ENCODE measurements at places on chromosomes 6 and 20.

DNA sequence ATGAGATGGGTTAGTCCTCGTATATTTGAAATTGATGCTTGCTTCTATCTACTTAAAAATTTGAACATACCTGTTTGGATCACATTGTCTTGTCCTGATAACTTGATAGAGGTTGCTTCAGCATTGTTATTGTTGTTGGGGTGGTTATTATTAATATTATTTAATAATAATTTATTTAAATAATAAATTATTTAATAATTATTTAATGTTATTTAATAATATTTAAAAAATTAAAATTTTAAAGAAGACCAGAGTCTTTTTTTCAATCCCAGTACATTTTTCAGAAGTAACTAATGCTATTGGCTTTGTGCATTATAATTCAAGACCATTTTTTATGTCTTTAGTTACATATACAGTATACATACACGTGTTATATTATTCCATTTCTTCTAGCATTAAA lies 116.6 kb upstream of the DUSP22 start:
- no peak for DNase-seq

DNA sequence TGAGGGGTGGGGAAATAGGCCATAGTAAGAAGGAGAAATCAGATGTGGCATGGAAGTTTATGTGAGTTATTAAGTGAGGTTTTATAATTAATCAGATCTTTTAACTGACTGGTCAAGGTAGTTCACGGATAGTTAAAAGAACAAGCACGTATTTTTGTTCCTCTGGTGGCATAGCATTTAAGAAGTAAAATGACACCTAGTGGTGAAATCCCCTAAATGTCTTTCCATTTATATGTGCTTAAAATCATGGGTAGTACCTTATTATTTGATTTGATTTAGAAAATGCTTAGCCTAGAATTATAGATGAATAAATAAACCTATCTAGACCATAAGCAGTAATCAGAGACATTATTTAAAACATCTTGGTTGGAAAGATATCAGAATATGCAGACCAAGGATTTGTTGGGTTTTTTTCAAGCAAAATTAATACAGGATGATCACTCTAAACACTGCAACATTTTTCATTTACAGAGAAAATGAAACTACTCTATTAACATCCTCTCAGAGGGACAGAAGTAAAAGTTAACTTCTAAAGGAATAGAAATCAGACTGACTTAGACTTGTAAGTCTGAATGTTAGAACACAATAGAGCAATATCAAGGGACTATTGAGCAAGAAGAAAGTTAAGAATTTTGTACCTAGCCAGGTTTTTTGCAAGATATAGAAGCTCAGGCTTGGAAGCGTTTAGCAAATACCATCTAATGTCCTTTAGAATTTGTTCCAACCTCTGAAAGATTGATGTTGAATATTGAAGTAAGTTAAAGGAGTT lies 81.1 kb downstream of the STXBP5 start:
- no peak for DNase-seq

DNA sequence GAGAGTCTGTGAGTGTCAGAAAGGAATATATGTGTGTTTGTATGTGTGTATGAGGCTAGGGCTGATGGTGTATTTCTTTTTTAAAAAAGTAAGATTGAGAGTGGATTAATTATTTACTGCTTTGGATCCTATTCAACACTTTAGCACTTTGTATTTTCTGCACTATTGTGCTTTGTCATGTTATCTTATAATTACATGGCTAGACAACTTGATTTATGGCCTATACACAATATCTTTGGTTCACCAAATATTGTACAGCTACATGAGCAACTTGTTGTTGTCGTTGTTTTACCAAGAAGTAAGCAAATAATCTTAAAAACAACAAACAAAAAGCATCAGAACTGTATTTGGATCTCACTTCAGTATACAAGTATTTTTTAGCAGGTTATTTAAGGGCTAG lies 84.6 kb upstream of the TBX18 start:
- DNase-seq = no peak

DNA sequence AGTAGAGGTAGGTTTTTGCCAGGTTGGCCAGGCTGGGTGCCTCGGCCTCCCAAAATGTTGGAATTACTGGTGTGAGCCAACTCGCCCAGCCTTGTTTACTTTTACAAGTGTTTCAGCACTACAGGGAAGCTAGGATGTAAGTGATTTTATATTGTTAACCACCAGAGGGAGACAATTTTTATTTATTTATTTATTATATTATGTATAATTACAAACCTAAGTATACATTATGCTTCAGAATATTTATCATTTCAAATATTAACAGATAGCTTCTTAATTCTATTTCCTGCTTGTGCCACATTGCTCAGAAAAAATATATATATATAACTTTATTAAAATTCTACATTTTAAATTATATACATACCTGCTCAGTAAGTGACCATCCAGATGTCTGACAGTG lies 9.8 kb downstream of the MMUT start:
- no peak for DNase-seq

DNA sequence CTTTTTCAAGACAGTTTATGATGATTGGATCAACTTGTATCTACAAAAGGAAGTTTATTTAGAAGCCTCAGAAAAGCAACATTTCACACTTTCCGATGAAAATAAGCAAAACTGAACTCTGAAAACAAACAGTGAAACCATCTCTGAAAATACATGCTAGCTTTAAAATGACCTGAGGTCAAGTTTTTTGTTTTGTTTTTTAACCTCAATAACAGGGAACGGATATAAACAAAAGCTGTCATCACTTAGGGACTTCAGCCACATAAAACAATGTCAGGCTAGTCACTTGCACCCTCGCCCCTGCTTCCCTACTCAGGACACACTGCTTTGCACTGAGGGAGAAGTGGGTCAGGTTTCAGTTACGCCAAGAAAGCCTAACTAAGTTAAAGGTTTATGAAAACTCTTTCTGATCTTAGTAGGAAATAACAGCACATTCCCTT lies 11.6 kb downstream of the BACH2 start:
- DNase-seq = no peak

GRCh38 chr6:153312634-153313033 lies 181.6 kb upstream of the RGS17 start:
- DNase-seq = no peak

DNA sequence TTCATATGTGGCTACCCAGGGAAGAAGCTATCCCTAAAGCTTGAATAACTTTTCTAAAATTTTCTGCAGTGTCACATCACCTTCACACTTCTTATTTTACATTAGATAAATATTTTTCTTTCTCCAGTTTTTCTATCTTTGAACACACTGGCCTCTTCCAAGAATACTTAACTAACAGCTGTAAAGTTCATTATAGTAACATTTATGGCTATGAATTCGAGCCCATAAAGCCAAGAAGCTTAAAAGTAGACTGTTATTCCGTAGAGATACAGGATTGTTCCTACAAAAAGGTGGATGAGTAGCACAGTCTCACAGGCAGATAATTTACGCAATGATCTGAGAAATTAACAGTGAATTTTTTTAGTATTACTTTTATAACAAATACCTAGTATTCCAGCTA lies 55.7 kb upstream of the BMP5 start:
- no peak for DNase-seq

- DNase-seq = peak; percentile 48
Measured at GRCh38 chr6:106114492-106114891, 28.4 kb downstream of the PRDM1 start.

GRCh38 chr6:109339906-109340678 lies 42.2 kb downstream of the CD164 start:
- DNase-seq = no peak

- peak; percentile 30 for DNase-seq
Measured at GRCh38 chr20:59055302-59055701, 12.7 kb upstream of the PRELID3B start.

DNA sequence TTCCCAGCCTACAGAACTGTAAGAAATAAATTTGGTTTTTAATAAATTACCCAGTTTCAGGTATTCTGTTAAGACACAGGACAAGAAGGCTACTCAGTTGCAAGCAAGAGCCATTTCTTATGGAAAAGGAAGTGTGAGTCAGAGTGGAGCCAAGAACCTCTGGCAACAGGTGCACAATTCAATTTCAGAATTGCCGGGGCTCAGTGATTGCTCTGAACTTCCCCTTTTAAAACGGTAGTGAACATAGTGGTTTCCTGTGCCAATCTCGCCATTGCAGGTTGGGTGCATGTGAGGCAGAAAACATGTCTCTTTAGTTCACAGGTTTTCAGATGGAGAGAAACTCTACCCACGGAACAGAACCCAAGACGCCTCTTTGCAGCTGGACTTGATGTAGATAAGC lies 16.4 kb downstream of the PIGT start:
- no peak for DNase-seq

DNA sequence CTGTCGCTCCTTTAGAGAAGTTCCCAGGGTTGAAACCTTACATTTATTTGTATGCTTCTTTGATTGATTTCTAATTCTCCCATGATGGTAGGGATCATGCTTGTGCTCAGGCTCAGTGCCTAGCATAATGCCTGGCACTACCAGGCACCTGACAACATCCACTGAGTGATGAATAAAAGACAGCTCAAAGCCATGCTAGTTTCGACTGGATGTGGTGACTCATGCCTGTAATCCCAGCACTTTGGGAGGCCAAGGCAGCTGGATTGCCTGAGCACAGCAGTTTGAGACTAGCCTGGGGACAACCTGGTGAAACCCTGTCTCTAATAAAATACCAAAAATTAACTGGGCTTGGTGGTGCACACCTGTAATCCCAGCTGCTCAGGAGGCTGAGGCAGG lies 11.6 kb upstream of the CD164 start:
- no peak for DNase-seq

- DNase-seq = no peak
Measured at GRCh38 chr20:20915844-20916243, 190.3 kb downstream of the LINC00237 start.

DNA sequence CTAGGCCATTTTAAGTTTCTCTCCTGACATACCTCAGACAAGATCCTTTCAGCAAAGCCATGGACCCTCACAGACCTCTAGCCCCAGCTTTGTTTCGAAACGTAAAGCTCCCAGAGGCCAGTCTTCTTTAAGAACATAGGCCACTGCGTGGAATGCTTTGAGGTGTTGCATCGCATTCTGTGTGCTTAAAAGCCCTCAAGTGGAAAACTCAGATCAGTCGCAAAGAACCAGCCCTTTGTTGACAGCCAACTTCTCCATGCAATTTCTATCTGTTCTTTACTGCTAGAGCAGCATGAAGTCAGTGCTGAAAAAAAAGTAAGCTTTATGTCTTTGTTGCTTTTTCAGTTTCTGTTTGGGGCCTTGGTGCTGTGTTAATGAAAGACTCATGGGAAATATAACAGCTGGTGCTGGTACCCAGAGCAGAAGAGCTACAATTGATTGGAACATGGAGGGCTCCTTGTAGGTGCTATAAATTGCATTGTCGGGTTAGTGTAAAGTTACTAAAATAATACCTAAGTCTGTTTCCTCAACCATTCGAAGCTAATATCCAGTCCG lies 142.6 kb downstream of the MAP3K7 start:
- DNase-seq = no peak

GRCh38 chr6:106522562-106523250 lies 106.6 kb downstream of the RTN4IP1 start:
- DNase-seq = no peak

GRCh38 chr6:75746221-75746620 lies 2.8 kb upstream of the MYO6 start:
- no peak for DNase-seq

DNA sequence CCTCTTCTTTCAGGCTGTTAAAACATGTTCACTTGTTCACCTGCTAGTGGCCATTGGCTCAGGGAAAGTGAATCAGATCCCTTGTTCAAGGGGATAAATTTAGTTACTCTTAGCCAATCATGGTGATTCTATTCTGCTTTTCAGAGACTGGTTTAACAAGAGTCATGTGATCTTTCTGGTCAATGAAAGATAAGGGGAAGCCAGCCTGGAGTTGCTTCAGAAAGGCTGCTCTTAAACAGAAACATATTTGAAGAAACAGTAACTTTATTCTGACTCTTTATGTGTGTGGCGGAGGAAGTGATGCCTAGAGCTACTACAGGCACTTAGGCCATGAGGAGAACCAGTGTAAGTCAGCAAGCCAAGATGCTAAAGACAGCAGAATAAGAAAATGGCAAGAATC lies 28.1 kb upstream of the AHI1 start:
- DNase-seq = no peak

DNA sequence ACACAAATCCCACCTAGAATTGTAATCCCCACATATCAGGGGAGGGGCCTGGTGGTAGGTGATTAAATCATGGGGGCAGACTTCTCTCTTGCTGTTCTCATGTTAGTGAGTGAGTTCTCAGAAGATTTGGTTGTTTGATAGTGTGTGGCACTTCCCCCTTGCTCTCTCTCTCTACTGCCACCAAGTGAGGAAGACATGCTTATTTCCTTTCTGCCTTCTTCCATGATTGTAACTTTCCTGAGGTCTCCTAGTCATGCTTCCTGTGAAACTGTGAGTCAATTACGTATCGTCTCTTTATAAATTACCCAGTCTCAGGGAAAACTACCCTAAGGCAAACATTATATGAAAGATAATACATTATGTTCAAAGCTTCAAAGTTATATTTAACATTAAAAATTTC lies 1297.5 kb upstream of the CITED2 start:
- DNase-seq = no peak

DNA sequence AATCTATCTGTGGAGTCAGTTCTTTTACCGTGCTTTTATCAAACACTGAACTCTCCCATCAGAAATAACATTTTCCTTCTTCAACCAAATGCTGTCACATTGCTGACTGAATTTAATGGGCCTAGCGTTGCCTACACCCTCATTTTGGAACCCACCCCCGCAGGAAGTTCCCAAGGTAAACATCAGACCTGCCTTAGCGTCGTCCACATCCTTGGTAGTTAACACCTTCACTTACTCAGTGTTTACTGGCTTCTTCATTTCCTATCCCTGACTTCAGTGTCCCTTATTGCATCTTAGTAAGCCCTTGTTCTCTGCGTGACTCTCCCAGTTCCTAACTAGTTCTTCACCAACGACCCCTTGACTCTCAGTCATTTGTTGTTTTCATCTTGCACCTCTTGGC lies 491.4 kb upstream of the SOX4 start:
- DNase-seq = no peak

- DNase-seq = peak; percentile 5
Measured at GRCh38 chr6:37134396-37135191, 35.4 kb upstream of the PIM1 start.

DNA sequence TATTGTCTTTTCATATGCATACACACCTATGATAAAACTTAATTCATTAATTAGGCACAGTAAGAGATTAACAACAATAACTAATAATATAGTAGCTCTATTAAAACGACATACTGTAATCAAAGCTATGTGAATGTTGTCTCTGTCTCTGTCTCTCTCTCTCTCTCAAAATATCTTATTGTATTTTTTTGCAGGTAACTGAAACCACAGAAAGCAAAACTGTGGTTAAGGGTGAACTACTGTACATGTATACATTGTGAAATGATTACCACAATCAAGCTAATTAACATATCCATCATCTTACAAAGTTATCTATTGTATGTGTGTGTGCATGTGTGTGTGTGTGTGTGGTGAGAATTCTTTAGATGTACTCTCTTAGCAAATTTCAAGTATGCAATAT lies 242.0 kb upstream of the RSPO3 start:
- DNase-seq = no peak

- DNase-seq = no peak
Measured at GRCh38 chr20:45377269-45377668, 856 bp downstream of the TP53TG5 start.

- DNase-seq = no peak
Measured at GRCh38 chr6:168584249-168584648, 143.3 kb downstream of the SMOC2 start.

Data from activated CD4-positive, alpha-beta T cell treated with anti-CD3 and anti-CD28 coated beads for 4 hours (primary cell).